ENCODE measurements at places on chromosomes 13 and 19.

DNA sequence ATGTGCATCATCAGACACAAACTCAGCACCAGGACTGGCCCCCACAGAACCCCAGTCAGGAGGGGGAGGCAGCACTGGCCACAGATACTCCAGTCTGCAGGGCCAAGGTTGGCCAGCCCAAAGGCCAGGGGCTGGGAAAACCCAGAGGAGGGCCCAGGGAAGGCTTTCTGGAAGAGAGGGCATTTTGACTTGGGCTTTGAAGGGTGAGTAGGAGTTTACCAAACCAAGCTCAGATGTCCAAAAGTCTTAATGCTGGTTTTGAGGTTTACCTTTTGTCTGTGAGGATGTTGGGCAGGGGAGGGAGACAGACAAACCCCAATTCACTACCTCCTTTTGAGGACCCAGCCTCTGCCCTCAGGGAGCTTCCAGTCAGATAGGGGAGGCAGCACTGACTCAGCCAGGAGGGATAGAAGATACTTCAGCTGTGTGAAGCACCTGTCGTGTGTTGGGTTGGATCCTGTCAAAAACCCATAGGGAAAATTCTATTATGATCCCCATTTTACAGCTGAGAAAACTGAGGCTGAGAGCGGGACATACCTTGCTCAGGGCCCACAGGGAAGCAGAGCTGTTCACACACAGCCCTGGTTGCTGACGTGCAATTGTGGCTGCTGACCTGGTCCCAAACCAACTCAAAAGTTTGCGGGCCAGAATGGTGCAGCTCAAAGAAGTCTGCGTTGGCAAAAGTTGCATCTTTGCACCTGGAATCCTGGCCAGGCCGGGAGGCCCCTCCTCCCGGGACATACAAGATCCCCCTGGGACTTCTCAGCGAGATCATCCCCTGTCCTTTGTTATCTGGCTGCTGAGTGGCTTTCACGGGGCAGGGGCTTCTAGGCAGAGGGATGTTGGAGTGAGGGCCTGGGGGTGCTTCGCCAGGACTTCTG is 13.1 kb downstream of the CILP2 start:
- H3K27ac ChIP-seq = no peak overlapping the region
- no peaks in the 10 kb centered on the region for H3K4me1 ChIP-seq
- H3K27me3 ChIP-seq = peaks cover 13% of the 10 kb centered on the region
- DNase-seq = no peak

- no peaks in the 10 kb centered on the region for H3K4me1 ChIP-seq
- peak overlapping the region; percentile 57 for H3K4me3 ChIP-seq
- H3K27me3 ChIP-seq = no peaks in the 10 kb centered on the region
- H3K36me3 ChIP-seq = no peaks in the 10 kb centered on the region
Observed at GRCh38 chr13:31846961-31847752, 107.8 kb downstream of the RXFP2 start.

- no peak overlapping the region for H3K27ac ChIP-seq
- no peak for DNase-seq
- no peak overlapping the region for H3K4me3 ChIP-seq
- no peaks in the 10 kb centered on the region for H3K36me3 ChIP-seq
- H3K27me3 ChIP-seq = peaks cover 36% of the 10 kb centered on the region
Observed at GRCh38 chr19:16015805-16016173, 60.5 kb upstream of the TPM4 start.

- H3K4me3 ChIP-seq = no peak overlapping the region
- DNase-seq = no peak
- no peak overlapping the region for H3K27ac ChIP-seq
- peaks cover 82% of the 10 kb centered on the region for H3K27me3 ChIP-seq
Observed at GRCh38 chr19:46449228-46449627, 20.5 kb upstream of the PNMA8C start.

DNA sequence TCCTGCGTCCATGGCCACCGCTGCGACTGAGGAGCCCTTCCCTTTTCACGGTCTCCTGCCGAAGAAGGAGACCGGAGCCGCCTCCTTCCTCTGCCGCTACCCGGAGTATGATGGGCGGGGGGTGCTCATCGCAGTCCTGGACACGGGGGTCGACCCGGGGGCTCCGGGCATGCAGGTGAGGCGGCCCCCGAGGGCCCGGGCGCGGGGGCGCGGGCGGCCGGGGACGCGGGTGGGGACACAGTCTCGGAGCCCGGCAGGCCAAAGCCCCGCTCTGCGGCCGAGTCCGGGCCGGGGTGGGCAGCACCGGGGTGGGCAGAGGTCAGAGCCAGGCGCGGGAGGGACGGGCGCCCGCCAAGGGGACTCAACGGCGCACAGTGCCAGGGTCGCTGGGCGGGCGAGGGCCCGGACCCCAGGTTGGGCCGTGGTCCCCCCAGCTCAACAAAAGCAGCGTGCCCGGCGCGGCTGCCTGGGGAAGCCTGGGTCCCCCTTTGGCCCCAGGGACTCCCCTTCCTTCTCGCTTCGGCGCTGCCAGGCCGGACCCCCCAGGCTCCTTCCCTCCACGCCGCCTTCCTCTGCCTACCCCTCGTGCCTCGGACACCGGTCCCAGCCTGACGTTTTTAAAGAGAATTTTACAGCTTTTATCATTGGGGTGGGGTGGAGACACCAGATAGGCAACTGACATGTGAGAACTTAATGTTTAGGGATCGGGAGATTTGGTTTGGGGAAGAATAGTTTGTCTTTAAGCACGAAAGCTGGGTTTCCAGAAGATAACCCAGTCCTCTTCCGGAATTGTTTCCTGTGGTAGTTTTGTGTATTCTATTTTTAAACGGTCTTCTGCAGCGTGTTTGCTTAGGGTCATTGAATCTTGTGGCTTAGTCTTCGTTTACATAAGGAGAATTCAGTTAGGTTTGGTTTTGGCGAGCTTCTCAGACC is 509 bp downstream of the TPP2 start:
- H3K4me3 ChIP-seq = peak overlapping the region; percentile 87
- peaks cover 40% of the 10 kb centered on the region for H3K4me1 ChIP-seq
- H3K36me3 ChIP-seq = peaks cover 2% of the 10 kb centered on the region
- no peaks in the 10 kb centered on the region for H3K27me3 ChIP-seq
- peak overlapping the region; percentile 99 for H3K27ac ChIP-seq

GRCh38 chr13:31653730-31654129 is 85.6 kb upstream of the RXFP2 start:
- no peak overlapping the region for H3K27ac ChIP-seq
- no peaks in the 10 kb centered on the region for H3K4me1 ChIP-seq
- DNase-seq = no peak
- no peaks in the 10 kb centered on the region for H3K27me3 ChIP-seq
- no peaks in the 10 kb centered on the region for H3K36me3 ChIP-seq
- H3K4me3 ChIP-seq = no peak overlapping the region

- H3K4me3 ChIP-seq = no peak overlapping the region
- H3K27me3 ChIP-seq = no peaks in the 10 kb centered on the region
- no peak overlapping the region for H3K27ac ChIP-seq
- H3K36me3 ChIP-seq = no peaks in the 10 kb centered on the region
- no peak for DNase-seq
Observed at GRCh38 chr19:49340069-49340864, 5.1 kb downstream of the CD37 start.

DNA sequence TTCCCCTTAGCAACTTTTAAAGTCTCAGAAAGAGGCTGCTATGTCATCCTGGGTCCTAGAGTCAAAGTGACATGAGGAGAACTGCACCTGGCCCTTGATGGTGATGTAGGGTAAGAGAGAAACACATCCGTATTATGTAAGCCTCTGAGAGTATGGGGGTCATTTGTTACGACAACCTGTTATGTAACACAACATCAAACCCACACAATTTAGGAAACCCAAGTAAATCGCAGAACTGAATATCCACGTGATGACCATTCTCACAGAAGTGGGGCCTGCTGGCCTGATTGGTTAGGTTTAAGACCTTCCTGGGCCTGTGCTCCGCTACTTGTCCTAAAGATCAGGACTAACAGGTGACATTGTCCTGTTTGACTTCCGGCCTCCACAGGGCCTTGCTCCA is 15.3 kb upstream of the B3GLCT start:
- no peak for DNase-seq
- no peaks in the 10 kb centered on the region for H3K4me1 ChIP-seq
- no peaks in the 10 kb centered on the region for H3K27me3 ChIP-seq

GRCh38 chr13:68293631-68294030 is 1063.5 kb upstream of the PCDH9 start:
- H3K4me3 ChIP-seq = no peak overlapping the region
- no peaks in the 10 kb centered on the region for H3K27me3 ChIP-seq
- DNase-seq = no peak
- H3K36me3 ChIP-seq = no peaks in the 10 kb centered on the region
- H3K27ac ChIP-seq = no peak overlapping the region

DNA sequence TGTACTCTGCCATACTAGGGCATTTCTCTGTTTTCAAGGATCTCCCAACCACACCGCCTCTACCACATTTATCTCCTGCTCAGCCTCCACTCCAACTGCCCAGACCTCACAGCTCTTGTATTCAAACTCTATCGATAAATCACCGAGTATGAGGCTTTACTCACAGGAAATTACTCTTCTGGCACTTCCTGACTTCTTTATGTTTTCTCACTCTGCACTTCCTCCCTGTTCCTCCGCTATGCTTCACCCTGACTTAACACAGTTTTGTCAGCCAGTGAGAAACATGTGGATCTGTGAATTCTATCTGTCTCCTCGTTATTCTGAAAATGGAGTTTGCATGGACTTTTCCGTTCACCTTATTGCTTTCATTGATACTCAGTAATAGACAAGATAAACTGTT is 2.6 kb upstream of the CARD8 start:
- H3K36me3 ChIP-seq = no peaks in the 10 kb centered on the region
- no peak for DNase-seq
- no peaks in the 10 kb centered on the region for H3K27me3 ChIP-seq
- no peak overlapping the region for H3K4me3 ChIP-seq

- no peak overlapping the region for H3K27ac ChIP-seq
- H3K27me3 ChIP-seq = no peaks in the 10 kb centered on the region
- no peaks in the 10 kb centered on the region for H3K4me1 ChIP-seq
- no peak for DNase-seq
- no peak overlapping the region for H3K4me3 ChIP-seq
- H3K36me3 ChIP-seq = no peaks in the 10 kb centered on the region
Observed at GRCh38 chr13:23957981-23958380, 60.7 kb upstream of the C1QTNF9B start.

- peaks cover 5% of the 10 kb centered on the region for H3K36me3 ChIP-seq
- no peak overlapping the region for H3K4me3 ChIP-seq
- H3K4me1 ChIP-seq = peaks cover 14% of the 10 kb centered on the region
- no peaks in the 10 kb centered on the region for H3K27me3 ChIP-seq
- no peak overlapping the region for H3K27ac ChIP-seq
Observed at GRCh38 chr13:113202912-113203311, 5.6 kb downstream of the PCID2 start.

- no peak for DNase-seq
- no peaks in the 10 kb centered on the region for H3K27me3 ChIP-seq
- no peaks in the 10 kb centered on the region for H3K36me3 ChIP-seq
- H3K4me1 ChIP-seq = no peaks in the 10 kb centered on the region
Observed at GRCh38 chr13:56586976-56587375, 553.7 kb upstream of the PRR20A start.

- no peak for DNase-seq
- no peaks in the 10 kb centered on the region for H3K27me3 ChIP-seq
- H3K36me3 ChIP-seq = no peaks in the 10 kb centered on the region
- no peak overlapping the region for H3K4me3 ChIP-seq
Observed at GRCh38 chr13:33194820-33195692, 90.5 kb downstream of the STARD13 start.

- H3K27ac ChIP-seq = no peak overlapping the region
- no peak for DNase-seq
- H3K4me3 ChIP-seq = no peak overlapping the region
- H3K4me1 ChIP-seq = 0 out of 2 replicates have a peak, but pooled peaks cover 7% of the 10 kb centered on the region
- H3K27me3 ChIP-seq = no peaks in the 10 kb centered on the region
Observed at GRCh38 chr19:32812571-32812970, 57.0 kb downstream of the SLC7A9 start.

- no peak for DNase-seq
- no peaks in the 10 kb centered on the region for H3K36me3 ChIP-seq
- no peak overlapping the region for H3K4me3 ChIP-seq
- H3K27ac ChIP-seq = no peak overlapping the region
Observed at GRCh38 chr13:20760872-20761271, 12.9 kb downstream of the EEF1AKMT1 start.

DNA sequence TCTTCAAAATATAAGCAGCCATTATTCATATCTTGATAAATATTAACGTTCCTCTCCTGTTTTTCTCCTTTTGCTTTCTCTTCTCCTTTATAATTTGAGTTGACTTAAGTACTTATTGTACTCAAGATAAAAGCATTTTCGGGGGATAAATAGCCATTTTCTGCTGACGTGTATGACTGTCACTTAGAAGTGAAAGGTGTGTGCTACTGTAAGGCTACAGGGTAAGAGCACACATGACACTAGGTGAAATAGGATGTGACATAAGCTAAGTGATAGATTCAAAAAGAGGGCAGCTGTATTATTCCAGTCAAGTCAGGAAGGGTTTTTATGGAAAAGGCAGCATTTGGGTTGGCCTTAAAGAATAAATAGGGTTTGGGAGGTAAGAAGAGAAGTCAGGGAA is 128.5 kb downstream of the GPC6 start:
- H3K27me3 ChIP-seq = no peaks in the 10 kb centered on the region
- H3K4me1 ChIP-seq = no peaks in the 10 kb centered on the region
- no peak overlapping the region for H3K27ac ChIP-seq
- no peak overlapping the region for H3K4me3 ChIP-seq
- H3K36me3 ChIP-seq = no peaks in the 10 kb centered on the region

DNA sequence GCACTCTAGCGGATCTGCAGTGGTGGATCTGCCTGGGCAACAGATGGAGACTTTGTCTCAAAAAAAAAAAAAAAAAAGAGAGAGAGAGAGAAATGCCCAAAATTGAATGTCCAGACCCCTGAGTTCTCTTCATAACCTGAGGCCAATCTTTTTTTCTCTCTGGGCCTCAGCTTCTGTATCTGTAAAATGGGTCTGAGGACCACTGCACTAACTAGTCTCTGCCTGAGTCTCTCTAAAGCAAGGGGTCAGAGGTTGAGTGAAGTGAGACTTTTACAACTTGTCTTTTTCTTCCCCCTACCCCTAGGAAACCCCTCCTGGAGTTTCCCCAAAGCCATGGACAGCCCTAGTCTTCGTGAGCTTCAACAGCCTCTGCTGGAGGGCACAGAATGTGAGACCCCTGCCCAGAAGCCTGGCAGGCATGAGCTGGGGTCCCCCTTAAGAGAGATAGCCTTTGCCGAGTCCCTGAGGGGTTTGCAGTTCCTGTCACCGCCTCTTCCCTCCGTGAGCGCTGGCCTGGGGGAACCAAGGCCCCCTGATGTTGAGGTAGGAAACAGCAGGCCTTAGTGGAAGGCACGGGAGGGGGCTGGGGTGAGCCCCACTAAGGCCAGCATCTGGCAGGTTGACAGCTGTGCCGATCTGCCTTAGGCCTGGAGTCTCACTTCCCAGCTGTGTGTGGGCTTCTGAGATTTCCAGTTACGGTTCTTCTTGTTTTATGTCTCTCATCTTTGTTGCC is 1.8 kb downstream of the TMEM91 start:
- H3K27me3 ChIP-seq = no peaks in the 10 kb centered on the region
- no peak for DNase-seq
- no peak overlapping the region for H3K4me3 ChIP-seq
- H3K27ac ChIP-seq = no peak overlapping the region
- no peaks in the 10 kb centered on the region for H3K4me1 ChIP-seq
- H3K36me3 ChIP-seq = no peaks in the 10 kb centered on the region
